ENCODE measurements at places on chromosomes 1 and 21. TPM values are rescaled to one million over a fixed set of nuclear protein-coding genes. Genes with fewer than 3 reads are reported as not detected.

USP1 gene
- 72.6 TPM for total RNA-seq

SZRD1 gene
- total RNA-seq: 46.5 TPM

C4BPA gene
- total RNA-seq: 0.09 TPM

RIPPLY3 gene
- total RNA-seq: 0.05 TPM

ALX3 gene
- total RNA-seq: 0.14 TPM

AUNIP gene
- 4.5 TPM for total RNA-seq

RIMS3 gene
- 3.8 TPM for total RNA-seq

NCAM2 gene
- total RNA-seq: 0.52 TPM

TRNAU1AP gene
- 42.6 TPM for total RNA-seq

TTC22 gene
- 3.0 TPM for total RNA-seq

SYT14 gene
- 0.05 TPM for total RNA-seq

SMIM1 gene
- total RNA-seq: 6.9 TPM

SLC9C2 gene
- 0.09 TPM for total RNA-seq

ELF3 gene
- 2.3 TPM for total RNA-seq

MTARC2 gene
- 1.6 TPM for total RNA-seq

KCNC4 gene
- total RNA-seq: 3.0 TPM

PDE9A gene
- total RNA-seq: 8.2 TPM

CCDC27 gene
- total RNA-seq: not detected

GBP2 gene
- total RNA-seq: 60.5 TPM

KCNT2 gene
- 0.85 TPM for total RNA-seq

GSTM3 gene
- 14.8 TPM for total RNA-seq

RNF19B gene
- total RNA-seq: 11.6 TPM

PIGV gene
- 9.4 TPM for total RNA-seq

C1QB gene
- 118 TPM for total RNA-seq

Data from thymus (tissue), 14 donors.